ENCODE measurements at places on chromosomes 2 and 18.

- DNase-seq: no peak
These were observed 590.6 kb upstream of the NETO1 start for GRCh38 chr18:73458186-73458964.

GRCh38 chr2:159199761-159200465 lies 86.6 kb downstream of the WDSUB1 start:
- no peak for DNase-seq

DNA sequence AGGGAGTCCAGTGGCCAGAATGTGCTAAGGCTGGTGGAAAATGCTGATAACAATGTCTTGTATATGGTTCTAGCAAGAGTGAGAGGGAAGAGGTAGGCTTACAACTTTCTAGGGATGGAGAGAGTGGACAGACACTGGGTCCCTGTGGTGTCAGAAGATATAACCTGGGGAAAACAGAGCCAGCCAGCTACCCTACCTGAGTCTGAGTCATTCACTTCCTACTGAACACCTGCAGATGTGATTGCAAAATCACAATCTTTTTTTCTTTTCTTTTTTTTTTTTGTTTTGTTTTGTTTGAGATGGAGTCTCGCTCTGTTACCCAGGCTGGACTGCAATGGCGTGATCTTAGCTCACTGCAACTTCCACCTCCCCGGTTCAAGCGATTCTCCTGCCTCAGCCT lies 7.3 kb downstream of the TET3 start:
- no peak for DNase-seq

DNA sequence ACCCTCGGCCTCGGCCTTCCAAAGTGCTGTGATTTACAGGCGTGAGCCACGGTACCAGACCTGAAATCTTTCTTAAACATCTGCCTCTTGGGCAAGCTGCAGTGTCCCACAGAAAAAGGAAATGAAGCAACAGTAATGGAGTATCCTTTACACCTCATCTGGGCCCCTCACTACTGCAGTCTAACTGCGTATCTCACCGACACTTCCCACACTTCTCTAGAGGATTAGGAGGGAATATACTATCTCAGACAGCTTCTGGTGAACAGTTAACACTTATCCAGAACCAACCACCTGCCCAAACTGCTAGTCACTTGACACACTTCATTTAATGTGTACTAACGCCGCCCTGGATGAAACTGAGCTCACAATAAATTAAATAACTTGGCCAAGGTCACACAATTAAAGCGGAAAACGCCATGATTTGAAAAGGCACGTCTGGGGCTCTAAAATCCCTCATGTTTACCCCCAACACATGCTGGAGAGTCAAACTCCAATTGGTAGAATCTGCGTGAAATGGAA lies 993 bp downstream of the COX7A2L start:
- DNase-seq: peak; percentile 85

DNA sequence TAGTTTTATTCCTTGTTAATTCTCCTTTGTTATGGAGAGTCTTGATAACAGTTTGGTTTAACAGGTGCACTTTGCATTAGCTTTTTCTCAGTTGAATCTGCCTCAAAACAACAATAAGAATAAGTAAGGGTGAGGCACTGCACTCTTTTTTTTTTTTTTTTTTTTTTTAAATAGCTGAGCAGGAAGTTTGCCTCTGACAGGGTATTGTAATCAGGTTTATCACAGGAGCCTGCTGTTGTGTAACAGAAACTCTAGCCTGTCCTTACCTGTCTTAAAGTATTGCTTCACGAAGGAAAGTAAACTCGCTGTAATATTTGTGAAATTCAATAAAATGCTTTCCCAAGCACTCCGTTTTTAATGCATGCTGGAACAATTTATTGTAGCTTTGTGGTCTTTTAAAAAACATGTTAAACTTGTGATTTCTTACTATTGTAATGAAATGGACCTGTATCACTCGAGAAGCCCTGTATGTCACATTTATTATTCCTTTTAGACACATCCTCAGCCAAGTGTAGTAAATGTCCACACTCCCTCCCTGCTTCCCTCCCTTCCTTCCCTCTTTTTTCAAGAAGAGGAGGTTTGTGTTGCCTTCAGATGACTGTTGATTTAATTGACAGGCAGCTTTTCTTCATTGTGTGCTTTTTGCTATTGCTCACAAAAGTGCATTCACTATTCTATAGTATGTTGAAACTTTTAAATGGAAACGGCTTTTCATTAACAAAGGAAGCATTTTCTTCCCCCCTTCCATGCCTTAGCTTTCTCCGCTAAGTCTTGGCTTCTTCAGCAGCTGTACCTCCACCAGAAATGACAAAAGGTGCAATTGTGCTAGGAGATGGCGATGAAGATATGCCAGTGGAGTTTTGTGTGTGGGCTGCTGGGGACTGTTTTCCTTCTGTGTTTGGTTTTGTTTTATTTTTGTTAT lies 52.7 kb downstream of the TAF1B start:
- DNase-seq: no peak

GRCh38 chr2:208358758-208359631 lies 47.6 kb upstream of the PTH2R start:
- peak; percentile 49 for DNase-seq

- DNase-seq: no peak
These were observed 60.6 kb downstream of the ZNF516 start for GRCh38 chr18:76434452-76434851.
